ENCODE measurements at places on chromosomes 12 and 14.

DNA sequence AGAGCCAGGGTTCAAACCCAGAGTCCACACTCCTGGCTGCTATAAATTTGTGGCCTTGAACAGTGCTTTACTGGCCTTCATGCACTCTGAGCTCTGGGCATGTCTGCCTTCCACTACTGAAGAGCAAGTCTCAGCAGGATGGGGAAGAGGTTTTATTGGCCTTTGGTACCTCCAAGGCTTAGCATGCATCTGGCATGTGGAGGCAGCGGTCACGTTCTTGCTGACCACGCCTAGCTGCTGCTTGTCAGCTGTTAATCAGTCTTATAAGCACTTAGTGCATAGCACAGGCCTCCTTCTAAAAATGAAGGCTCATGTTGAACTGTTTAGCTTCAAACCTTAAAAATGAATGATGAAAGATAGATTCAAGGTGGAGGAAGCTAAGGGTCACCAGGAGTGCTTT lies 177.5 kb downstream of the PELI2 start:
- no peak for DNase-seq

- no peak for DNase-seq
Measured at GRCh38 chr12:69991690-69992288, 166.8 kb downstream of the MYRFL start.

GRCh38 chr14:64636208-64636979 lies 67.8 kb upstream of the PLEKHG3 start:
- no peak for DNase-seq

DNA sequence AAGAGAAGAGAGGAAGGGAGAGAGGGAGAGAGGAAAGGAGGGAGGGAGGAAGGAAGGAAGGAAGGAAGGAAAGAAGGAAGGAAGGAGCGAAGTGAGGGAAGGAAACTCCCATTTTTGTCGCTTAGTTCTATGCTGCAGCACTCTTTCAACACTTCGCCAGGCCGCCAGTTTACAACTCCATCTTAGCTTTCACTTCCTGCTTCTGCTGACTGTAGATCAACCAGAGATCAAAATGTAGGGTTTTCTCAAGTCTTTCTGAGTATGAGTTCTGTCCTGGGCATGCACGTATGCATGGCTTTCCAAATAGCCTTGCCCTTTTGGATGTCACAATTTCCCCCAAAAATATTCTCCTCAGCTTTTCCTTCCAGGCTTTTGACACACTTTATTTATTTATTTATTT lies 723.4 kb downstream of the TRHDE start:
- DNase-seq: no peak

GRCh38 chr14:83085136-83085535 lies 1551.5 kb upstream of the SEL1L start:
- DNase-seq: no peak

DNA sequence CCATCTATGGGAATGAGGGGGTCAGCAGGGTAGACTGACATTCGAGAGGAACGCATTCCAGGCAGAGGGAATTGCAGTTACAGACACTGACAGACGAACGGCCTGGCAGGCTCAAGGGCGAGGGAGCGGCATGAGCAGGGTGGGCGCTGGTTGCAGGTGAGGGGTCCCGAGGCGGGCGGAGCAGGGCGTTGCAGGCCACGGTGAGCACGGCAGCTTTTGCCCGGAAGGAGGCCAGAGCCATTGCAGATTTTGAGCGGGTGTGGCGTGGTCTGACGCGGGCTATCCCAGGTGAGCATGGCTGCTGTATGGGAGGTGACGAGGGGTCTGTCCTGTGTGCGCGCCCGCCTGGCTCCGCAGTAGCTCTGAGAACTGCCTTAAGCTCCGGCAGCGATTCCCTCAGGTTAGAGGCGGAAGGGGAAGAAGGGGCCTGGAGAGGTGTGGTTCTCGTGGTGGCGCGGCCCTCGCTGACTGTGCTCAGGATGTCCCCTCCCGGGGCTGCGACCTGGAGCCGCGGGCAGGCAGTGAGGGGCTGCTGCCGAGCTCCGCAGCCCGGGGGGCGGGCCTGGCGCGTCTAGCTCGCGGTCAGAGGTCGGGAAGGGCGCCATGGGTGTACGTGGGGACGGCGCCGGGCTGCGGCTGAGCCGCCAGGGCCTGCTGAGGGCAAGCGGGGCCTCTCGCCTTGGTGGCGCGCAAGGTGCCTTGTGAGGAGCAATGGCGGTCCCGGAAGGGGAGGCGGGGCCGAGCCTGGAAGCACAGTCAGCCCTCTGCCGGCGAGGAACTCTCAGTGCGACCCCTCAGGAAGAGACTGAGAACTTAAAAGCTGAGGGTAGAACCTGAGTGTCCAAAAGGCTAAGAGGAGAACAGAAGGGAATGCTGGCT lies 177.1 kb downstream of the CACNA1C start:
- DNase-seq: no peak

DNA sequence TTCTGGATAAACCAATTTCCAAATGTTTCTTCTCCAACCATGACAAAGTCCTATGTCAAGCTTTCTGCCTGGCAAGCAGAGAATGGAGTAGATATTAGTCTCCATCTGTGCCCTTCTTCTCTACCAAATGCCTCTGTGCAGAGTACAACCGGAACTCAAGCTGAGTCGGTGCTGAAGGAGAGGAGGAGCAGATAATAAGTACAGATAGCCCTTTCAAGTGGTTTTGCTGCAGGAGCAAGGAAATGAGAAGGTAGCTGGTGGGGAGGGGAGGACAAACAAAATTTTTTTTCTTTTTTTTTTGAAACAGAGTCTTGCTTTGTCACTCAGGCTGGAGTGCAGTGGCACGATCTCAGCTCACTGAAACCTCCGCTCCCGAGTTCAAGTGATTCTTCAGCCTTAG lies 14.2 kb upstream of the HELB start:
- no peak for DNase-seq

GRCh38 chr12:121138284-121138683 lies 5.6 kb downstream of the P2RX7 start:
- DNase-seq: no peak

DNA sequence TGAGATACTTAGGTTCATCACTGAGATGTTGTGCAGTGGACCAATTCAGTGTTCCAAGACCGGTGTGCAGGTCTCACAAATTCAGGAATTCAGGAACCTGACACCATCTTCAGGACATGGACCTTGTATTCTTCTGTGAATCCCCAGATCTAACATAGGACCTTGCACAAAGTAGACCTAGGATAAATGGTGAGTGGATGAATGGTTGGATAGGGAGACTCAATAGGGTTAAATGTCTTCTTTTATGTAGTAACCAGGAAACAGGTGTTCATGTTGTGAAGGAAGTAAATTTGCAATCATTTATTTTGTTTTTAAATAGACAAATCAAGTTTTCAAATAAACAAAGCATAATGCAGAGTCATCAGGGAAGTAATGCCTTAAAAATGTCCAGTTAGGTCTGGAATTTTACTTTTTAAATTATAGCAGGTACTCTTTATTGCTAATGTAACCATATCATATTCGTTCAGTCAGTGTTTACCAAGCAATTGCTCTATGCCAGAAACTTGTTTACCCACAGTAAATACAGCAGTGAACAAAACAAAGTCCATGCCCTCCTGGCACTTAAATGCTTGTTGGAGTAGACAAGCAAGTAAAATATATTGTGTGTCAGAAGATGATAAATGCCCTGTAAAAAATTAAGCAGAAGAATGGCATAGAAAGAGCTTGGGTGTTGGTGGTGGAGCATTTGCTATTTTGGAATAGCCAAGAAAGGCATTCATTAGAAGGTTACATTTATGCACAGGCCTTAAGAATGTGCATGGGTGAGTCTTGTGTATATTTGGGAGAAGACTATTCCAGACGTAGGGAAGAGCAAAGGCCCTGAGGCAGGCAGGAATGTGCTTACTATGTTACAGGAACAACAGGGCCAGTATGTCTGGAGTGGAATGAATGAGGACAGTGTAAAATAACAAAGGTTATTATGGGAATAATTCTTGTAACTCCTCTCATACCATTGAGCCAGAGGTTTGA lies 26.3 kb downstream of the RXYLT1 start:
- DNase-seq: no peak

GRCh38 chr14:77008541-77008940 lies 20.0 kb downstream of the IRF2BPL start:
- no peak for DNase-seq

GRCh38 chr14:76957224-76957891 lies 71.2 kb downstream of the IRF2BPL start:
- no peak for DNase-seq

GRCh38 chr14:35814371-35815005 lies 5.4 kb upstream of the RALGAPA1 start:
- DNase-seq: no peak

- no peak for DNase-seq
Measured at GRCh38 chr12:113912760-113913329, 53.3 kb downstream of the RBM19 start.
